Pons (tissue), 1 donor: ENCODE measurements at places on chromosomes 13 and 19.

GRCh38 chr19:41753936-41754529 lies 1.3 kb upstream of the CEACAM6 start:
- DNase-seq, result peak; percentile 14

DNA sequence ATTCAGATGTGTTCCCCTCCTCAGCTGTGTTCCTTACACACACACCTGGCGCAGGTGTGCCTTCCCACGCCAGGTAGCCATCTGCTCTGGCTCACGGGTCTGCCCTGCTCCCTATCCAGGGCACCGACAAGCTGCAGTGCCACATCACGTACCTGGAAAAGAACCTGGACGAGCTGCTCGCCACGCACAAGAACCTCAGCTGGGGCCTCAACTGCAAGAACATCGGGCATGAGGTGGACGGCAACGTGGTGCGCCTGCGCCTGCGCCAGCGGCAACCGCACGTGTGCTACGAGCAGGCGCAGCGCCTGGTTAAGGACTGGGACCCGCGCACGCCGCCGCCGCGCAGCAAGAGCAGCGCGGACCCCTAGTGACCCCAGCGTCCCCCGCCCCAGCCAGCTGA lies 26.5 kb upstream of the CASP14 start:
- no peak for DNase-seq

DNA sequence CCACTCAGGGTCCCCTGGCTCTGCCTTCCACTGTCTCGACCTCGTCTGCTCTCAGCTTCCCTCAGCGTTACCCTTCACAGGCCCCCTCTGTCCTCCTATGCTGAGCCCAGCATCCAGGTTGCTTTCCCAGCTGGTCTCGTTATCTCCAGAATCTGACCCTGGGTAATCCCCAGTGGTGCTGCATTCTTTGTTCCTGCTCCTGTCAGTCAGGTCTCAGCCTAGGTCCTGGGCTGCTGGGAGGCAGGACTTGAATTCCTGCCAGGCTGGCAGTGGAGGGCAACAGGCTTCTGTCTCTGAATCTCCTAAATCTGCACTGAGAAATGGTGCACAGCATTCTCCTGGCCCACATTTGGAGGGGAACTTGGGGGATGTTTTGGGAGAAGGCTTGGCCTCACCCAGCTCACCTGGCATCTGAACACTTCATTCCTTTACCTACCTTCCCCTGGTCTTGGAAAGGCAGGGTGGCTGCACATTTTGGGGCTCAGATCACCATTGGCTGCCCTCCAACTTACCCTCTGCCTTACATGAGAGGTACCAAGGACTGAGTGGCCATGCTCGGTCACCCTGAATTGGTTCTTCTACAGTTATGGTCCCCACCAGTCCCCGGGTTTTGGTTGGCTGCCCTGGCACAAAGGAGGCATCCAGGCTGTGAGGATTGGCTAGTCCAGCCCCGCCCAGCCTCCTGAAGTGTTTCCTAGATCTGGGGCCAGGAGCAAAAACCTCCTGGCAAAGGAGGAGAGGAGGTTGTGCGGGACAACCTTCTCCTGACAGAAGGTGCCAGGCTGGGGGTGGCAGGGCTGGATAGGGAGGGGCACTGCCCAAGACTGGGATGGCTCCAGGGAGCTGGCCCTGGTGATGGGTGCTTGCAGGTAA lies at the start of gene CYP4F8:
TSS of gene CYP4F8 (plus strand) at position 712 of the 873 bp plus-strand sequence. CDS start 399 bp downstream, outside the sequence.
- DNase-seq, result no peak

DNA sequence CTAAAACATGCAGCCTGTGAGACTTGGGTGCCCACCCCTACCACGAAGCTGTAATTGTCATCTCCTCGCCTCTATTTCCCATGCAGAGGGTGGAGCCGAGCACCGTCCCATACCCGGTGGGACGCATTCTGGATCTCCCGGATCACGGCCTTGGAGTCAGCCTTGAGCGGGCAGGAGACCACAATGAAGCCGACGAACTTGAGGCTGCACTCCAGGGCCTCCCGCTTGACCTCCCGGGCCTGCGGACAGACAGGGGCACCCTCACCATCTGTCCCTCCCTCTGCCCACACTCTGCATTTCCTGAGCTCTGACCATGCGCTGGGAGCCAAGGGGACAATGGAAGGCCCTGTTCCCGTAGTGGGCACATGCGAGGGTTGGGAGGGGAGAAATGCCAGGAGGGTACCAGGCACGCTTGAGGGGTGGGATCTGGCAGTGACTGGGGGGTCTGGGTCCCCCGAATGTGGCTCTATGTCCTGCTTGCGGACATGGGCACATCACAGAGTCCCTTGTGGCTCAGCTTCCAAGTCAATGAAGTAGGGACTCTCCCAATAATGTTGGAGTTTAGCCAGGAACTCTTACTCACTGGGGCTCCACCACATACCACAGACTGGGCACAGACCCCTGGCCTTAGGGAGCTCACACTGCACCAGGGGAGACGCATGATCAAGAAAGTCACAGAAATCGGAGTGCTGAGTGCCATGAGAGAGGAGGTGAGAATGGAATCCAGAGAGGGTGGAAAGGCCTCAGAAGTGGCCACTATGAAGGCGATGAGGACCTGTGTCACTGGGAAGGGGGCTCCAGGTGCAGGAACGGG lies 9.2 kb upstream of the GMIP start:
- no peak for DNase-seq

DNA sequence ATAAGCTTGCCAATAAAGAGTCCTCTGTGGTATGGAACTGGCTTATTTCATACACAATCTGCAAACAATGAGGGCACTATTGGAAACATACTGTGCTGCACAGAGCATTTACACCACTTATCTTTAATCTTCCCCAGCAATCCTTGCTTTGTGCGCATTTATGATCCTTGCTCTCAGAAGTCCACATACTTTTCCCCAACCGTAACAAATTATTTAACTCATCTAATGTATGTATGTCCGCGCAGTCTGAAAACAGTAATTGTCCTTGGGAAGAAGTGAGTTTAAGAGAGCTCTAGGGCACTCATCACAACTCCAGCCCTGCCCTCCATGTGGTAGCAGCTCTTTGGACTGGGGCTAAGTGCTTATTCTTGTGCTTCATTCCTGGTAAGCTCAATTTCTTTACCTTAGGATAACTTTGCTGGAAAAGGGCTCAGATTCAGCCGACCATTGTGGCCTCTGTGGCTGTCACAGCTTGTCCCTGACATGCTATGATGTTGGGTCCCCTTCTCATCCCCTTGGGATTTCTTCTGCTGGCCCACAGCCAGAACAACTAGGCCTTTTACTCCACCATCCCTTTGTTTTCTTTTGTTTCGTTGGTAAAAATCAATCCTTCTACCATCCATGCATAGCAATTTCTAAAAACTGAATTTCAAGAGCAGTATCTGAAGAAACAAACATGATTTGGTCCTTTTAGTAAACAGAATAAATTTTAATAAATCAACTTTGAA lies 152.7 kb downstream of the TNFRSF19 start:
- DNase-seq, result no peak

DNA sequence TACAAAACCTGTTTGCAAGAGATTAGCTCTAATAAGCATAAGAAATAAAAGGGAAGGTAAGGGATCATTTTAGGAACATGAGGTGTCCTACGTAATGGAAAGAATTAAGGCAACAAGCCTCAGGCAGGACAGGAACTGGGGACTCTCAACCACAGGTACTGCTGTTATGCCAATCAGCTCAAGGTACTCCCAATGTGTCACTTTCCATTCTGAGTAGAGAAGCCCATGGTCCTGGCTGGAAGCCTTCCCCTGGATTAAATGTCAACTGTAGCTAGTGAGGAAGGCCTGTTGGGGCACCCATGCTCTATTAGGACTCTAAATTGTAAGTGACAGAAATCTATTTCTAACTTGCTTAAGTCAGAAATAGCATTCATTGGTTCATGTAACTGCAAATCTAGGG lies 134.6 kb downstream of the DPF1 start:
- DNase-seq, result no peak

- DNase-seq, result no peak
These were observed 83.3 kb upstream of the PCDH8 start for GRCh38 chr13:52931539-52932431.

DNA sequence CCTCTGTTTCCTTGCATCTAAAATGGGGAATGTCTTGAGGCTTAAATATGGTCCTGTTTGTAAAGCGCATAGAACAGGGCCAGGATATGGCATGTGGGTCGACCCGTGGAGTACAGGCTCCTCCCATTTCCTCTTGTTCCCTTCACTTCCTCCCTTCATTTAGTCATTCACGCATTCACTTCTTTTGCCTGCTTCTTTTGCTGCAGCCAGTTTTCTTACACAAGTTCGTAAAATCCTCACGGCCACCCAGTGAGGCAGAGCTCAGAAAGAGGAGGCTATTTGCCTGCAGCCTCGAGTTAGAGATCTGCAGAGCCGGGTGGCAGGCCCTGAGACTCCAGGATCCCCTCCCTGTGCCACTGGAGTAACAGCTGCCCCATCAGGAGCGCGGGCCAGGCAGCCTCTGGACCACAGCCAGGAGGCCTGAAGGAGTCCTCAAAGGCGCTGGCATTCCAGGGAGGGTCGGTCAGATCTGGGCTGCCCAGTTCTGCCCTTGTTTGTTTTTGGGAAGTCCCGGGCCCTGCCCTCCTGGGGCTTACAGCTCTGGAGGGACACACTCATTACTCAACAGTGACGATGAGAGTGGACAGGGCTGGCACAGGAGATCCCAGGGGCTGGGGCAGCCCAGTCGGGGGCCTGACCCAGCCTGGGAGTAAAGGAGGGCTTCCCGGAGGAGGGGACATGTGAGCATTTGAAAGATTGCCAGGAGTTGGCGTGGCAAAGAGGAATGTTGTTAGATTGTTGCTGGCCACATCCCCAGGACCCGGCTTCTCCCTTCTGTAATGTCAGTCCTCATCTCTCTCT lies 4.6 kb downstream of the PPP5C start:
- DNase-seq, result no peak

DNA sequence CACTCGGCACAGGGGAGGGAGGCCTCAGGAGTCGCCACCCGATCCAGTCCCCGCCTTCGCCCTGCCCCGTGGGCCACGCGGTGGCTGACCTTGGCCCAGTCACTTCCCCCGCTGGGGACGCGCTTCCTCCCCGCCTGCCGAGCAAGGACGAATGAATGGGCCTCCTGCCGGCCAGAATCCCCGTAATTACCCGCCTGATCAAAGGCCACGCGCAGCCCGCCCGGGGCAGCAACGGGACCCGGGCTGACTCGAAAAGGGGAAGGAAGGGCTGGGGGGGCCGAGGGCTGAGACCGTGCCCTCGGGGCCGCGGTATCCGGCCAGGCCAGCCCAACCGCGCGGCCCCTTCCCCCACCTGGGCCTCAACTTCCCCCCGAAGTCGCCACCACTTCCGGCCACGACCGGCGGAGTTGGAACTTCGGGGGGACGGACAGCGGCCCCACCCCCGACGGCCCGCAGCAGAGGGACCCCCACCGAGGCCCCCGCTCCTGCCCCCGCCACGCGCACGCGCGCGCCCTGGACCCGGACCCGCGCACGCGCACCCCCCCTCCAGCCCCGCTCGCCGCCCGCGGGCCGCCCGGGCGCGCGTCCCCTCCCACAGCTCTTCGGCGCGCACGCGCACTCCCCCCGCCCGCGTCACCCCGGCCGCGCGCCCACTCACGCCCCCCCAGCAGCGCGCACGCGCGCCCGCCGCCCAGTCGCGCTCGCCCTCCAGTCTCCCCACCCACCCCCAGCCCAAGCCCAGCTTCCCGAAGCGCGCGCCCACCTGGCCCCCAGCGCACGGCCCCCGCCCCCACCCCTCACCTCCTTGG lies 520 bp downstream of the ZNF787 start:
- peak; percentile 50 for DNase-seq

- DNase-seq, result peak; percentile 94
These were observed 2.7 kb downstream of the FCHO1 start for GRCh38 chr19:17753976-17754375.

GRCh38 chr13:94308832-94309231 lies 170.7 kb downstream of the DCT start:
- DNase-seq, result no peak

DNA sequence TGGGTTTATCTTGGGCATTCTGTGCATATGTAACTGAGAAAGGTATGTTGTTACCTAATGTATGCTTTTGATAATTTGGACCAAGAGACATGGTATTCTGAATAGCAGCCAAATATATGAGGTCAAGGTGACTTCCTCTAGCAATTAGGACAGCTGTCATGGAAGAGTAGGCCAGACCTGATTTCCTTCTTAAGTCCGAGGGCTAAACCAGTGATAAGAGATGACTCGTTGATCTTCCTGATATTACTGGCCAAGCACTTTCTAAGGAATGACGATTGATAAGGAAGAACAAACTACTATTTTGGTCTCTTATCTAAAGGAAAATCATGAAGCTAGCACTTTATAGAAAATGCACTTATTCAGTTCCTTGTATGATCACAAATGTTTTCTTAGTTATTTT lies 42.7 kb downstream of the ARHGAP35 start:
- no peak for DNase-seq

DNA sequence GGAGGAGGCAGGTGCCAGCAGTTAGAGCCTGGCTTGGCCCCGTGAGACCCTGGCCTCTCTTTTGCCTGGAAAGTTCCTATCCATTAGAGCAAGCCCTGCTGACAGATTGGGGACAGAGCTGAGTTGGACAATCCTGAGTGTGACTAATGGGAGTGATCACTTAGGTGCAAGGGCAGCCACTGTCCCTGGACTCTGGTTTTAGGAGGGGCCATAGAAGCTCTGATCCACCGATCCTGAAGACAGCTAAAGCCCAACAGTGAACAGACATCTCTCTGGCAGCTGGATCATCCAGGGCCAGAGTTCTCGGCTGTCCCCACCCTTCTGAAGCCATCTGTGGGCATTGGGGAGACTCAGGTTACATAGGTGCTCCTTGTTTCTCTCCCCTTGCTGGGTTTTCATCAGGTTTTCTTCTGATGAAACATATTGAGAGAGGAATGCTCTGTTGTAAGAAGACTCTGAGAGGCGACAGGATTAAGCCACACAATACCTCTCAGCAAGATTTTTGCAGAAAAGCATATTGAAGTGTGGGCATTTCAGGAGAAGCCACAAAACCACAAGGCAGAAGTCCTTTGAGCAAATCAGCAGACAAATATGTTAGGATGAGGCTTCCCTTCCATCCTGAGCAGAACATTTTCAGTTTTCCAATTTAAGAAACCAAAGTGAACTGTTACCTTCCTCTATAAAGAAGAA lies 288.0 kb upstream of the MAB21L1 start:
- DNase-seq, result no peak

- no peak for DNase-seq
These were observed 4.2 kb downstream of the PRR36 start for GRCh38 chr19:7869910-7870511.

DNA sequence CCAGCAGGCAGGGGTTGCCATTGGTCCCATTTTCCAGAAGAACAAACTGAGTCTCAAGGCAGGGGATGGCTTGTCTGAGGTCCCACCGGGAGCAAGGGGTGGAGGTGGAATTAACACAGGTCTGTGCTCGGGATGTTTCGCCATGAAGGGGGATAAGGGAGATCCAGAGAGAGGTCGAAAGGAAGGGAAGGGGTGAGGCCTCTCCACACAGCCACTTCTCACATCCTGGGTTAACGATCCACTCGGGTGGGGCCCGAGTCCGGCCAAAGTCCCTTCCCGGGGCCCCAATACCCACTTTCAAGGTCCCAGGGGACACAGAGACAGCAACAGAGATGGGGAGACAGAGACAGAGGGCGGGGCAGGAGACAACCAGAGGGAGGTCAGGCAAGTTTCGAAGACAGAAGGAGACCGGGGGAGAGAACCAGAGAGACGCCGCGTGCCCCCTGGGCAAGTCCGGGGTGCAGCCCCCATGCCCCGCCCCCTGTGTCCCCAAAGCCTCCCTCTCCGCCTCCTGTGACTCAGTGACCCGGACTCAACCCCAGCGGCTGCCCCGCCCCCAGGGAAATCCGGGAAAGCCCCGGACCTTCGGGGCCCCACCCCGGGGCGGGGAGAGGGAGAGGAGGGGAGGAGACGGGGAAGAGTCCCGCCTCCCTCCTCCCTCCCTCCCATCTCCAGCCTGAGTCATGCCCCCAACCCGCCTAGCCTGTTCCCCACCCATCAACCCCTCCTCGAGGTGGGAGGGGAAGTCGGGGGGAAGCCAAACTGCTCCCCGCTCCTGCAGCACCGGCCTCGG lies 1.4 kb upstream of the BCL3 start:
- peak; percentile 69 for DNase-seq

- peak; percentile 65 for DNase-seq
These were observed 800 bp downstream of the ETFB start for GRCh38 chr19:51365211-51365964.
